ENCODE measurements at places on chromosomes 5 and 9.

GRCh38 chr9:81522716-81523551 is 166.4 kb downstream of the TLE1 start:
- DNase-seq, result no peak

DNA sequence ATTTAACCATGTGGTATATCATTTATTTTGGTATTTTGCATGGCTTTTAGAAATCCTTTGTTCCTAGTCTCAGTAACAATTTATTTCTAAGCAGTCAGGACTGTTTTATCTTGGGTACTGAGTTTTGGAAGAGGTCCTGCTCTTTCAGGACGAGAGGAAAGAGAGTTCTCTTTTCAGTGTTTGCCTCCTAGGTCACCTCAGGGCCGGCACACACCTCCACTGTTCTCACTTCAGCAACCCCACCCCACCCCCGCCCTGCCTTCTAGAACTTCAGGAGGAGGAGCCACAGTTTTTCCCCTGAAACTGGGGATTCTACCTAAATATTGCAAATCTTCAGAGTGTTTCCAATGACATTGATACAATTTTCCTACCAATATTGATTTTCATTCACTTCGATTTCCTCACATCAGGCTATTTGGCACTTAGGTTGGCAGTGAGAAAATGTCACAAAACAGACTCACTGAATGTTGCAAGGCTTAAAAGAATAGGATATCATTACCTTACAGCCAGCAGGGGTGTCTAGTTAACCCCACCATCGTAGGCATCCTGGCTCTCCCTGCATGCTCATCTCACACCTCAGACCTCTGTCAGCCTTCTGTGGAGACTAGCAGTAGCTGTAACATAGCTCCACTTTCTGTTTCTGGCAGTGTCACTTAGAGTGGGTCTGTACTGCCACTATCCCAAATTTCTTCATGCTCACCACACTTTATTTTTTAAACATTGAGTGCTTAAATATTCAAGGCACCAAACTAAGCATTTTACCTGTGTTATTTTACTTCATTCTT is 5.4 kb downstream of the IGIP start:
- no peak for DNase-seq

- no peak for DNase-seq
These were observed 15.4 kb downstream of the CD74 start for GRCh38 chr5:150397146-150397781.

- DNase-seq, result peak; percentile 25
These were observed 29.9 kb downstream of the CD180 start for GRCh38 chr5:67166460-67167285.

DNA sequence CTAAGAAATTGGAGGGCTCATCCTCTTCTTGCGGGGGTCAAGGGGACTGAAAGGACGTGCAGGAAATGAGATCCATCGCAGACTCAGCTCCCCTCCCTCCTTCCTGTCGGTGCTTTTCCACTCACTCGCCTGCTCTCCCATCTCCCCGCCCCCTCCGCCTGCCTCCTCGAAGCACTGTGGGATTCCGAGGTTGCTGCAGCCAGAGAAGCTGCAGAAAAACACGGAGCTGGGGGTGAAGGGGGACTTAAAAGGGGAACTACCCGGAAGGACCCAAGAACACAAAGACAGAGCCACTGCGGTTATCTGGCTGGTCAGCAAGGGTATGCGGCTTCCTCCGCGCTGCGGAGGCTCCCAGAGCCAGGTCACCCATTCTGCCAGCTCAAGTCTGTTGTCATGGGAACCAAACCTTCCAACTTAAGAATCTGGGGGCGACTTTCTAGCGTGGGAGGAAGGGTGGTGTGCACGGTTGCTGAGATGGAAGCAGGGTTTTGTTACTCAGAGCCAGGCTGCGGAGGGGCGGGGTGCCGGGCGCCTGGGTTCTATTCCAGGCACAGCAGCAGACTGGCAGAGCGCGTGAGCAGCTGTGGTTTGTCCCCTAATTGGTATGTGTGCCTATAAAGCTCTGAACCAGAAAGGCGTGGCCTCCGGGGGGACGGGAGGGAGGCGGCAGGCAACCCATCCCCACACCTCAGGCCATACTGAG is 24.9 kb downstream of the PCDHGC5 start:
- peak; percentile 3 for DNase-seq

DNA sequence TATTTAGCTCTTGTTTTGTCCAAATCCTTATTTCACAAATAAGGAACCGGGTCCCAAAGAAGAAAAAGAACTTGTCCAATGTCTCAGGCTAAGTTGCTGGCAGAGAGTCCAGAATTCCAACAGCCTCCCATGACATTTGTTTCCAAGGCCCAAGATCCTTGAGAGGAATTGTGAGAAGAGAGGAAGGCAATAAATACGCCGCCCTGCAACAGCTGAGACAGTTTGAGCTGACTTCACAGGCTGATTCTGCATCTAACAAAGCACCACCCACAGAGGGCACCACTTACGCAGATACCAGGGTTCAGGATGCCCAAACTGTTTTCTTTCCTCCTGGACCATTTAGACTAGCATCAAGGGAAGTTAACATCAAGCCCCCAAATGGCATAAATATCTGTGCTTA is 211.3 kb downstream of the FAM114A2 start:
- no peak for DNase-seq

DNA sequence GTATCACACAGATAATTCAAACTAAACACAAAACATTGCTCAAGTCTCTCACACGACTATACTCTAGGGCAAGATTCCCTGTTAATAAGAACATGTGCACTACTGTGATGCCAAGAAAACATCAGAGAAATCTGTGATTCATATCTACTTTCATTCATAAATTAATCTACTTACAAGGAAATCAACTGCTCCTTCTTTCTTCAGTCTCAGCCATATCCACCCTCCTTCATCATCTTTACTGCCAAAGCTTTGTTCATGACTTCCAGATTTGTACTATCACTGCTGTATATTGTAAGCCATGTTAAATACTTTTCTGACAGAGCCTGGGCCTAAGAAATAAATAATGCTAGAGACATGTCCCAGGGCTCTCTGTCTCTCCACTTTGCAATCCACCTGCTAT is 35.1 kb downstream of the CTNNAL1 start:
- DNase-seq, result no peak

DNA sequence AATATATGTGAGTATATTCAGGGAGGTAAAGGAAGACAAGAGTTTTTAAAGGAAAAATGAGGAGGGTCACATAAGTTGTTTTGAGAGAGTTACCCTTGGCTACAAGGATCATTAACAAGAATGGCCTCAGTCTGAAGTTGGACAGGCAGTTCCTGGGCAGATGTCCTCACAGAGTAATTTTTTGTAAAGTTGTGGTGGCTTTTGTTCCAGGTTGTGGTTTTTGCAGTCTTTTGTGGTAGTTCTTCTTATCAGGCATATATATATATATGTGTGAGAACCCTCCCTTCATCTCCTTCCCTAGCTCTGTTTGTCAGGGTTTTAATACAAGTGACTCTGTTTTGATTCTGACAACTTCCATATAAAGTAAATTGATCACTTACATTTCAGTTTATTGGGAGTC is 60.0 kb downstream of the CSNK1G3 start:
- no peak for DNase-seq

DNA sequence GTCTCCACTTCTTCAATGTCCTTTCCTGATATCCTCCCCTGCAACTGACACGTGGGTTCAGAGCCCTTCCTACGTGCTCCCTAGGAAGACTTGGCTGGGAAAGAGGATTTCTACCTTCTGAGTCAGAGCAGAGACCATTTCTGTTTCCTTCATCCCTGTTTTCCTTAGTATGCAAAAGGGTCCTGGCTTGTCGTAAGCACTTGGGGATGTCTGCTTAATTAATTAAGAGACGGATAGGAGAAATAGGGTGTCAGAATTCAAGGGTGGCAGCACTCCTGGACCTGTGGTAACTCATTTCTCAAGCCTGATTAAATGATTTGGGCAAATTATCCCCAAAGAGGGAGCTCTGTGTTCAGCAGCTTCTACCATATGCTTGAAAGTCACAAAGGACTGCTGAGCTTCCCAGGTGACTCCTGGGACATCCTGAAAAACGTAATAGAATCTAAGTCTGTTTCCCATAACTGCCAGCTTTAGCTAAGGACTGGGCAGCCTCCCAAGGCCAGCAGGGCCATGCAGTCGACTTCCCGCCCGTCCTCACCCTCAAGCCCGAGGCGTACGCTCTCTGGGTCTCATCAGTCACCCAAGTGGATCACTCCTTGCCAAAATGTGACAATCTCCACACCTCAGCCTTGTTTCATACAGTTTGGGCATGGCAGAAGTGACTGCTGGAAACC is 20.5 kb downstream of the ABCA1 start:
- no peak for DNase-seq

GRCh38 chr5:16883806-16884205 is 52.3 kb downstream of the MYO10 start:
- DNase-seq, result no peak

- DNase-seq, result no peak
These were observed 4.0 kb downstream of the KLF4 start for GRCh38 chr9:107485458-107486043.

DNA sequence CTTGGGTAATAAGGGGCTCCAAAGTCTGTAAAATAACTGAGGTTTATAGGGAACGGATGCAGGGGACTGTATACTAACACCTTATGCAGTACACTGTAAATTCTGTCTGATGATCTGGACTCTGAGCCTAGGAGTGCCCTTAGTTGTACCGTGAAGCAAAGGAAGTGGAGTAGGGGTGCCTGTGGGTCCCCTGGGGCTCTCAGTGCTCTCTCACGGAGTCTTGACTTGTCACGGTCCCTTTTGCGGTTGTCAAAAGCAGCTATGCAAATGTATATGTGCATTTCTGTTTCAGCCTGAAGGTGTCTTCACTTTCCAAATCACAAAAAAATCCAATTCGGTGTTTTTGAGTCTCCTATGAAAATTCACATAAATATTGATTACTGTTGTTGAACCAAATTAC is 17.8 kb downstream of the DMRT1 start:
- no peak for DNase-seq

GRCh38 chr9:111151537-111151936 is 113.3 kb upstream of the LPAR1 start:
- no peak for DNase-seq

DNA sequence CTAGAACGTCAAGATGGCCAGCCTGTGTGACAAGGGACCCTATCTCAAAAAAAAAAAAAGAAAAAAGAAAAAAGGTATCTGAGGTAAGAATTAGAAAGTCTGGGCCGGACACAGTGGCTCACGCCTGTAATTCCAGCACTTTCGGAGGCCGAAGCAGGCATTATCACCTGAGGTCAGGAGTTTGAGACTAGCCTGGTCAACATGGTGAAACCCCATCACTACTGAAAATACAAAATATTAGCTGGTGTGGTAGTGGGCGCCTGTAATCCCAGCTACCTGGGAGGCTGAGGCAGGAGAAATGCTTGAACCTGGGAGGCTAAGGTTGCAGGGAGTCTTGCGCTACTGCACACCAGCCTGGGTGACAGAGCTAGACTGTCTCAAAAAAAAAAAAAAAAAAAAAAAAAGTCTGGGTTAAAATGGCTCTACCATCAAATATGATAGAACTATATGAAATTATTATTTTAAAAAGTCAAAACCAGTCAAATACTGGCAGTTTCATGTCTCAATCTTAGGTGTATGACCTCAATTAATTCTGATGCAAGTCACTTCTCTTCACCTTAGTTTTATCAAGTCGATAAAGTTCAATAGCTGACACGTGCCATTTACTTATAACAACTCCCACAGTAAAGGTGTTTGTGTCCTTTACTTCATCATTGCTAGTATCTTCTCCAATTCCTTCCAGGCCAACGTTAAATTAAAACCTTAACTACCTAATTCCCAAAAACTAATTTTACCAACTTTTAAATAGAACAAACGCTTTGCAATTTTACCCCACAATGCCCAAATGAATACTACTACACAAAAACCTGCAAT is 1.1 kb downstream of the RPS23 start:
- DNase-seq, result no peak

GRCh38 chr5:33476992-33477391 is 36.2 kb downstream of the TARS1 start:
- DNase-seq, result no peak

GRCh38 chr5:174514983-174515394 is 209.4 kb upstream of the MSX2 start:
- DNase-seq, result no peak

DNA sequence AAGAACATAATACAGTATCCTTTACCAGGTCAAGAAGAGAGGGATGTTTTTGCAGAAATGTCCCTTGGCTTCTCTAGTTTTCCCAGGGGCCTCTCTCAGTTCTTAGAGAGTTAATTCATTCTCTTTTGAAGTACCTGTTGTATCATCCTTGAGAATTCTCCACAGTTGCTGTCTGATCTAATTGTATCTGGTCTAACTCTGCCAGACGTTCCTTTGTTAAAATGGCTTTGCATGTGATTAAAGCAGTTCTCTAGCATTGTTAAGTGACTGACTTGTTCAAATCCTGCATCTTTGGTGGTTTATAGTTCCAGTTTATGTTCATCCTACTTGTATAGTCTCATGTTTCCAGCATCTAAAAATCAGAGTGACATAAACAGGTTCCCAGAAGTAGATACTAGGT is 65.0 kb downstream of the KIAA1958 start:
- DNase-seq, result no peak

DNA sequence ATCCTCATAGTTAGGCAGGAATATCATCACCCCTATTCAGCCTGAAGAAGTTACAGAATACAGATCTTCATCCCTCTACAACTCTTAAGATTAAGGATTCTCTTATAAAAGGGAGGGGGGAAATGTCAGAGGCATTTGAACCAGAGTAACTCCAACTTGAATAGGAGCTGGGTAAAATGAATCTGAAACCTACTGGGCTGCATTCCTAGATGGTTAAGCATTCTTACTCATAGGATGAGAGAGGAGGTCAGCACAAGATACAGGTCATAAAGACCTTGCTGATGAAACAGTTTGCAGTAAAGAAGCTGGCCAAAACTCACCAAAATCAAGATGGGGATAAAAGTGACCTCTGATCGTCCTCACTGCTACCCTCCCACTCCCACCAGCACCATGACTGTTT is 14.4 kb downstream of the FREM1 start:
- DNase-seq, result no peak

- DNase-seq, result no peak
These were observed 474.2 kb downstream of the PRELID2 start for GRCh38 chr5:145360936-145361335.

DNA sequence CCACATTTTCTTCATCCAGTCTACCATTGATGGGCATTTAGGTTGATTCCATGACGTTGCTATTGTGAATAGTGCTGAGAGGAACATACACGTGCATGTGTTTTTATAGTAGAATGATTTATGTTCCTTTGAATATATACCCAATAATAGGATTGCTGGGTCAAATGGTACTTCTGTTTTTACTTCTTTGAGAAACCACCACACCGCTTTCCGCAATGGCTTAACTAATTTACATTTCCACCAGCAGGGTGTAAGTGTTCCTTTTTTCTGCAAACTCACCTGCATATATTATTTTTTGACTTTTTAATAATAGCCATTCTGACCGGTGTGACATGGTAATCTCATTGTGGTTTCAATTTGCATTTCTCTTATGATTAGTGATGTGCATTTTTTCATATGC is 82.2 kb upstream of the RFX3 start:
- no peak for DNase-seq

- no peak for DNase-seq
These were observed 121.2 kb downstream of the PALM2AKAP2 start for GRCh38 chr9:109901201-109901600.

- no peak for DNase-seq
These were observed 15.5 kb upstream of the LRRTM2 start for GRCh38 chr5:138890644-138891043.

GRCh38 chr9:36813154-36813553 is 220.9 kb downstream of the PAX5 start:
- no peak for DNase-seq

GRCh38 chr5:144048259-144048856 is 122.1 kb downstream of the YIPF5 start:
- no peak for DNase-seq

Measured in effector CD8-positive, alpha-beta T cell (primary cell).